Activated naive CD4-positive, alpha-beta T cell (primary cell): ENCODE measurements at places on chromosomes 2 and 18.

DNA sequence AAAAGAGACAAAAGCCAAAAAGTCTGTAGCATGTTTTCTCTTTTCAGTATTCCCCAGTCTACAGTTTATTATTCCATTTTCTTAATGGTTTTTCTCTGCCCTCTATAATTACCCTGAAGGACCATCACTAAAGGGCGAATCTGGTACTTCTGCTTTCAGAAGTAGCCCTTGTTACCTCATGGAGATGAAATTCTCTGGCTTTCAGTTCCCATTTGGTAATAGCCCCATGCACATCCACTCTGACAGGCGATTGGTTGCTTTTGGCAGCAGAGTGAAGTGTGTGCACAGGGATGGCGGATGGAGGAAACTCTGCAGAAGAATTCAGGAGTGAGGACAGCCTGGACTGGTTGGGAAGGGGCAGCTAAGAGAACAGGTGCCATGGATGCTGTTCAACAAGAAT lies 66.3 kb upstream of the NABP1 start:
- no peak for DNase-seq

- no peak for DNase-seq
These were observed 113.0 kb downstream of the RBMS1 start for GRCh38 chr2:160380611-160381010.

DNA sequence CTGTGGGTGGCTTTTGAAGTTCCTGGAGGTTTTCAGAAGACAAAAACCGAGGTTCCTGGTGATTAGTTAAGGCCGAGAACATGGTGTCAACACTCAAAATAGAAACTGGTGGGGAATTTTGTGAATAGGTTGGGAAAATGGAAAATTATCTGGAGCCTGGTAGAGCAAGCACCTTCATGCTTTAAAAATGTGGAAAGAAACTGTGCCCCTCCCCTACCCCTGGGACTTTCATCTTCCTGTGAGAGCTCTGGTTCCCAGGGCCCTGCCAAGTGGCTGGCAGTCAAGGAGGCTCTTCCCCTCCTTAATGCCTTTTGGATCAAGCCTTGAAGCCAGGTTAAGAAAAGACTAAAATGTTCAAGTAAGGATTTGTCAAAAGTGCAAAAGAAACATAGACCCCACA lies 1.9 kb upstream of the CRACDL start:
- no peak for DNase-seq

GRCh38 chr18:11154368-11154989 lies 5.1 kb upstream of the PIEZO2 start:
- no peak for DNase-seq

- DNase-seq: no peak
These were observed 214.3 kb downstream of the MGAT5 start for GRCh38 chr2:134468164-134468563.

DNA sequence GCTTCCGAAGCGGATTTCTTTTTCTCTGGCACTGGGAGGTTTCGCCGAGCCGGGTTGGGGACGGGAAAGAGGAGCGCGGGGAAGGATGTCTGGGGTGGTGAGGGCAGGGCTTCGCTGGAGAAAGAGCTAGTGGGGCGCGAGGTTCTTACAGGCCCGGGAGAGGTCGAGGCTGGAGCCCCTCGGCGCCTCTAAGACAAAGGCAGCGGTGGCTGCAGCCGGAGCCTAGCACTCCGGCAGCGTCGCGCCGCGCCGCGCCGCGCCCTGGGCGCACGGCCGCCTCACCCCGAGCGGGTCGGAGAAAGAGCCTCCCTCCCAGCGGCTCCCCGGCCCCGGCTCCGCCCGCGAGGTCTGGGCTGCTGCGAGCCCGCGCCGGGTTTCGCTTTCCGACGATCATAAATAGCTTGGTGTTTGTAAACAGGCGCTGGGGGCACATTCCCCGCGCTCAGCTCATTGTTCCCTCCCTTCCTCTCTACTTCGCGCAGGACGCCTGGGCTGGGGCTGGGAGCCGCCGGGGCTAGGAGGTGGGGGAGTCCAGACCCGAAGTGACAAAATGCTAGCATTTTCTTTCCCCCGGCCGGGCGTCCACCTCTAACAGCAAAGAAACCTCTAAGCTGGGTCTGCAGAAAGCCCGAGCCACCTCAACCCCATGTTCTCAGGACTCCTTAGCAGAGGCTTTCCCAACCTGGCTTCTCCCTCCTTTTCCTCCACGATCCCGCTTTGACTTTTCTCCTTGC lies 813 bp upstream of the MEIS1 start:
- no peak for DNase-seq

DNA sequence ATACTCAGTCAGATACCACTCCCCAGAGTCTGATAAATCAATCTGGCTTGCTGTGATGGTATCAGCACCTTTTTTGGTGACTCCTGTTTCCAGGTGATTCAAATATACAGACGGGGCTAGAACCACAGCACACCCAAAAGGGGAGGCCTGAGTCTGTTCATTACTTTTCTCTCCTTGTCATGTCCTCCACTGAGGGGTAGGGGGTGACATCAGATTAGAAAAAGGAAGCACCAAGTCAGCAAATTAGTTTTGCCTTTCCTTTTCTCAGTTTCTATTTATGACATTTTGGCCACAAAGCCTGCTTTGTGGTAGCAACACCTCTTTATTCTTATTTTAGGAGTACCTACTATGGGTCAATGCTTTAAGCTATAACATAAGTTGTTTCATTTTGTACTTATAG lies 127.4 kb downstream of the CCDC102B start:
- no peak for DNase-seq

GRCh38 chr2:72457801-72458516 lies 310.3 kb upstream of the CYP26B1 start:
- DNase-seq: no peak

- DNase-seq: peak; percentile 89
These were observed at the start of gene NBEAL1 for GRCh38 chr2:203014456-203015199. Gene NBEAL1, plus strand, starts transcription at chr2:203014875. Its CDS starts 1,510 bp downstream, at chr2:203016385.

GRCh38 chr2:9552219-9553178 lies 3.1 kb downstream of the ADAM17 start:
- DNase-seq: no peak

- DNase-seq: no peak
These were observed 20.7 kb downstream of the NRXN1 start for GRCh38 chr2:51011254-51011653.

GRCh38 chr2:175008801-175009495 lies 3.8 kb upstream of the CHN1 start:
- no peak for DNase-seq

- no peak for DNase-seq
These were observed 122.8 kb downstream of the OSBPL1A start for GRCh38 chr18:24274837-24275236.

DNA sequence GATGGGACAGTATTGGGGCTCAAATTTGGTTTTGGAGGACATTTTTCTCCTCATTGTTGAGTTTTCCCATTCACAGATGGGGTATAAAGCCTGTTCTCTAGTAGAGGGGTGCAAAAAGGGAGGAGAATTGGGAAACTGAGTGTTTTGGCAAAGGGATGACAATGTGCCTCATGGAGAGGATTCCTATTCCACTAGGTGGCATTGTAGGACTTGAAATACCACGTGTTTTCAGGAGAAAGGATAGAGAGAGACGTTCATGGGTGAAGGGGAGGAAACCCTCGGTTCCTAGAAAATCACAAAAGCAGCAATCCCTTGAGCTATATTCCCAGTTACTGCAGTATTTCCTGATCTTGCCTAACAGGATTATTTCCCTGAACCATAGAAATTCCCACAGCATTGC lies 113.7 kb upstream of the SRD5A2 start:
- DNase-seq: no peak

- no peak for DNase-seq
These were observed 7.8 kb upstream of the ETAA1 start for GRCh38 chr2:67389286-67389685.

DNA sequence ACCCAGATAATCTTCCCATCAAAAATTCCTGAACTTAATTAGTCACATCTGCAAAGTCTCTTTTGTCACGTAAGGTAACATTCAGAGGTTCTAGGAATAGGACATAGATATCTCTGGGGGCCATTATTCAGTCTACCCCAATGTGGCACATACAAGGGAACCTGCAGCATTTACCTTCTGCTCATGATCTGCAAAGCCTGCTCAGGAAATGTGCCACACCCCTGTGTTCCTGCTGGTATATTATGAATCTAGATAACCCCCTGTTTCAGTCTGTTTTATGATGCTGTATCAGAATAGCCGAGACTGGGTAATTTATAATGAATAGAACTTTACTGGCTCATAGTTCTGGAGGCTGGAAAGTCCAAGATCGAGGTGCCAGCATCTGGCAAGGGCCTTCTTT lies 103.5 kb downstream of the ARL4C start:
- no peak for DNase-seq

- no peak for DNase-seq
These were observed 24.4 kb downstream of the CNOT11 start for GRCh38 chr2:101277111-101277510.

DNA sequence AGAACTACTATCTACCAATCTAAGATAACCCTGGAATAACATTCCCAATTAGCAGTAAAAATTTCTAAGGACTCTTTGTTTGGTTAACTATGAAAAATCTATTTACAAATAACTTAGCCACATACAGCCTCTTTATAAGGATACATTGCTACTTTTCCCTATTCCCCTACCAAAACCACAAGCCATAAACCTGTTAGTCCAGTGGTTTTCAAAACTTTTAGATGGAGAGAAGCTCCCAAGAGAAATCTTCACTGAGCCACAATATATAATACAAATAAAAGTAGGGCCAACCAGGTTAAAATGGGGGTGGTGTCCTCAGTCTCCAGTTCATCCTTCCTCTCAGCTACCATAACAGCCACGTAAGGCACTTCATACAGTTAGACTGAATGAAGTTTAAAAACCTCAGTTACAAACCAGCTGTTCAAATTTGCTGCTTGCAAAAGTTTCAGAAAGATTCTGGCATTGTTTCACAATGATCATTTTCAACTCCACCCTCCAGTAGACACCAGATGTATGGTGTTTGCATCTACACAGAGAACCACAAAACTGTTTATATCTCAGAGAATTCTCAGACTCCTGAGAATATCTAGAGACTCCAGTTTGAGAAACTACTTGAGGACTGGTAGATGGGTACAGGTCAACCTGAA lies 26.0 kb downstream of the SOS1 start:
- DNase-seq: no peak

DNA sequence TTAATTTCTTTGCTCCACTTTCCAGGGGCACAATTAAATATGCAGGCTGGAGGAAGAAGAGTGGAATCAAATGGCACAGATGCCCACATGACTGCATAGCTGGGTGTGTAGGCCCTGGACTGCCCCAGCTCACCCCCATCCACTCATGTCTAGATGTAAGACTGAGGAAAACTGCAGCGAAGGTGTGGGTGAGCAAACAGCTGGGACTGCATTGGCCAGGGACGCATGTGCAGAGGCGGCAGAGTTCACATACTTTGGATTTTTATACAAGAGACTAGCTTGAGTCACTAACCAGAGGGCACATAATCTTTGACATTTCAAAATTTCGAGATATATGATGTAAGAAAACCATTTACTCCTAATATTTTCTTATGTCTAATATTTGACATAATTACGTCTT lies 60.1 kb downstream of the SPIRE1 start:
- DNase-seq: no peak

GRCh38 chr2:83394134-83394904 lies 1064.8 kb downstream of the SUCLG1 start:
- DNase-seq: no peak
